ENCODE measurements at places on chromosomes 3 and 15.
A peak's percentile ranks its signal among the peaks of the same experiment; 100 is the strongest.

DNA sequence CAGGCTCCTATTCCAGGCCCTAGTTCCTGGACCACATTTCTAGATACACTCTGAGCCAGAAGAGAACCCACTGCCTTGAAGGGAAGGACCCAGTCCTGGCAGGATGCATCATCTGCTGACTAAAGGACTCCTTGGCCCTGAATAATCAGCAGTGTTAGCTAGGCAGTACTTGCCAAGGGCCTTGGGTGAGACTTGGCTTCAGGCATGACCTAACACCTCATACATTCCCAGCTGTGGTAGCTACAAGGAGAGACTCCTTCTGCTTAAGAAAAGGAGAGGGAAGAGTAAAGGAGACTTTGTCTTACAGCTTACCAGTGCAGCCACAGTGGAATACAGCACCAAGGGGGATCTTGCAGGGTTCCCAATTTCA lies 26.4 kb downstream of the PEAK1 start:
- DNase-seq = no peak

DNA sequence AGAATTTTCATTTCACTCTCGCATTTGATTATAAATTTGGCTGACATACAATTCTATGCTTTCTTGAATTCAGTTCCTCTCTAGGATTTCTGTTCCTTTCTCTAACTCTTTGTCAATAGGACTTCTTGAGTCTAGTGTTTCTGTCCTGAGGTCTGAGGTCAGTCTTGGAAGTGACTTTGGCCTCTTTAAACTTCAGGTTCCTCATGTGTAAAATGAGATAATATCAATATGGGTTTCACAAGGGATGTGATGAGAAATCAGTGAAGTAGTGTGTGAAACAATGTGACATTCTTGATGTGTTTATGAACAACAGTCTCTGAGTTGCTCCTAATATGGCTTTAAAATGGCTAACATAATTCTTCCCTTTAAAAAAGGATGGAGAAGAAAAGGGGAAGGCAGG lies 92.2 kb downstream of the SV2B start:
- DNase-seq = no peak

DNA sequence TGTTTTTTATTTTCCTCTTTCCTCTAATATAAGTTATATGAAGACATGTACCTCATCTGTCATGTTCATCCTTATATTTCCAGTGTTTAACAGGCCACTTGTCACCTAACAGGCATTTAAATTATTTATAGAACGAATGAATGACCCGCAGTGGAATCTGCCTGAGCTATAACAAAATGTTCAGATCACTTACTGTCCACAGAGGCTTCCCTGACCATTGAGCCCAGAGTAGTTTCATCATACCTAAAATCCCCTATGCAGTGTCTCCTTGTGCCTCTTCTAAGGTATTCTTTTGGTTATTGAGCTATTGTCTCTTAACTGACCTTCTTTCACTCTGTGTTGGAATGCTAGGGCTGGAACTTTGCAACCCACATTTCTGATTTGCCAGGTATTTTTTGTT lies 748.5 kb downstream of the NTRK3 start:
- no peak for DNase-seq

DNA sequence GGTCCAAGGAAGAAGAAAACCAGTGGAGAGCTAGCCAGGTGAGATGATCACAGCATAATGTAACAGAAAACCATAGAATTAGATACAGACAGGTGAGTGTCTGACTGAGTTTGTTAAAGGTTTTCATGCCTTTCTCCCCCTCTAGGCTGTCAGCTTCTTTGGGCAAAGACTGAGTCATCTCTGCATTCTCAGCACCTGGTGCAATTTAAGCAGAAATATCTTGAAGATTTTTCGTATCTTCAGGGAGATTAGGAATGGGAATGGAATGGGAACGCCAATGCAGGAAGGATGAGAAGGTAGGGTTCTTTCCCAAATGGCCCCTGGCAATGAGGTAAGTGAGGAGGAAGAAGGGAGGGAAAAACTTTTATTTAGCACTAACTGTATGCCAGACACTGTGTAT lies 122.0 kb upstream of the SLC7A14 start:
- no peak for DNase-seq

DNA sequence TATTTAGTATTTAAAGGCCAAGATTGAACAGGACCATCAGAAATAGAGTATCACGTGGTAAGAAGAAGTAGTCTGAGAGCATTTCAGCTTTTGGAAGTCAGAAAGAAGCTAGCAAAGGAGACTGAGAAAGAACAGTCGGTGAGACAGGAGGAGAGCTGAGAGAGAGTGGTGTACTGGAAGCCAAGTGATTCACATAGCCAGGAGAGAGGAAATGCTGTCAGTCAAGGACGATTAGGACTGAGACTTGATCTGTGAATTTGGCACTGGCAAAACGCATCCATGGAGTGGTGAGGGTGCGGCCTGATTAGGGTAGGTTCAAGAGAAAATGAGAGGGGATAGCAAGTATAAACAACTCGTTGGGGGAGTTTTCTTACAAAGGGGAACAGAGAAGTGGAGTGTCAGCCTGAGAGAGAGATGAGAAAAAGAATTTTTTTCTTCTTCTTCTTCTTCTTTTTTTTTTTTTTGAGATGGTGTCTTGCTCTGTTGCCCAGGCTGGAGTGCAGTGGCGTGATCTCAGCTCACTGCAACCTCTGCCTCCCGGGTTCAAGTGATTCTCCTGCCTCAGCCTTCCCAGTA lies 44.9 kb downstream of the CHD2 start:
- DNase-seq = no peak

DNA sequence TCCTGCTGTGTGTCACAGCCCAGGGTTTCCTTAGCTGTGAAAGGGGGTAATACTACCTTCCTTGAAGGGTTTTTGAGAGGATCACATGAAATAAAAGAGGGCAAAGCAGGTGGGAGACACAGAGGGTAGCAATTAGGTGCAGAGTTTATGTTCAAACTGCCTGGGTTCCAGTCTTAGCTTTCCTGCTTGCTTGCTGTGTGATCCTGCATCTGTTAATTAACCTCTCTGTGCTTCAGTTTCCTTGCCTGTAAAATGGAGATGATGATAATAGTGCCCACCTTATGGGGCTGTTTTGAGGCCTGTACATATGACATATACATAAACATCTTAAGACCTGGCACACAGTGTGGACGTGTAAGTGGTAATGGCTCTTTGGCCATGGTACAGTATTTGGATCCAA lies 35.0 kb downstream of the SPSB4 start:
- DNase-seq = no peak

GRCh38 chr3:196274585-196274984 lies 12.9 kb downstream of the PCYT1A start:
- peak; percentile 84 for DNase-seq

GRCh38 chr3:37668431-37668817 lies 193.3 kb upstream of the CTDSPL start:
- no peak for DNase-seq

DNA sequence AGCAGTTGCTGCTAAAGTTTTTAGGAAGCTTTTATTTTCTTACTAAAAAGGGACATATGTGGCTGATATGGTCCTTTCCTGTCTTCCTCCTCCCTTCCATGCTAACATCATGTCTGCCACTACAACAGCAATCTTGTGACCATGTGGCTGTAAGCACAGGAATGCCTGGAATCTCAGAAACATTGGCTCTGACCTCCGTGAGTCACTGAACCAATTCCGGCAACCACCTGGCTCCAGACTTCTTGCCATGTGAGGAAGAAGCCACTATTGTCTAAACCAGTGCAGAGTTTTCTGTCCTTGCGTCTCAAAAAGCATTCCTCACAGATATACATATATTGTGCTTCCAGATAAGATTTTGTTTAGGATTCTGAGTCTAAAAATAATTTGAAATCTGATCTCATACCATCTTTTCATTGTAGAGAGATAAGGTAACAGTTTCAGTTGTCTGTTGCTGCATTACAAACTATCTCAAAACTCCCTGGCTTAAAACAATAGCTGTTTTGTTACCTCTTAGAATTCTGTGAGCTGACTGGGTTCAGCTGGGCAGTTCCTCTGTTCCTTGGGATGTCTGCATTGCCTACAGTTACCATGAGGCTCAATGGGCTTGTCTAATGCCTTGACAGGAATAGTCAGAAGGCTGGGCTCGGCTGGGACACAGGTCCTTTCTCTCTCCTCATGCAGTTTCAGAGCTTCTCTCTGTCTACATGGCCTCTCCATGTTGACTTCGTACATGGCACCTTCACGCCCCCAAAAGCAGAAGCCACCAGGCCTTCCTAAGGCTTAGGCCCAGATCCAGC lies 77.3 kb upstream of the MAGI1 start:
- no peak for DNase-seq

DNA sequence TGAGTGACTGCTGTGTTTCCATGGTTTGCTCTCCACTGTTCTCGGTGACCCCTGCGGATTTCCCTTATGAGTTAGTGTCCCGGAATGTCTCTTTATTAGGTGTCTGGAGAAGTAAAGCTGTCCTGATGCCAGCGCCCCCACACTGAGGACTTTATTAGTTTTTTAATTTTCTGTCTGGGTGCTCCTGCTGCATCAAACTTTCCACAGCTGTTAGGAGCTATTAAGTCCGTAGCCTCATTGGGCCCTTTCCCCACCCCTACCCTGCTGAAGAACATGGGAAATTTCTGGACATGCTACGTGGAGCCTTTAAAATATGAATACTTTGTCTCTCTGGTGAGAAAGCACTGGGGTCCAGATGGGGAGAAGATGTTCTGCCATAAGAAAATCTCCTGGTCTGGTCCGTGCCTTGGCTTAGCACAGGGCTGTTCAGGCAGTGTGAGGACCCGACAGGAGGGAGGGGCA lies 161.7 kb upstream of the HES1 start:
- DNase-seq = no peak

- no peak for DNase-seq
These were observed 5.4 kb downstream of the IFT122 start for GRCh38 chr3:129445471-129445870.

DNA sequence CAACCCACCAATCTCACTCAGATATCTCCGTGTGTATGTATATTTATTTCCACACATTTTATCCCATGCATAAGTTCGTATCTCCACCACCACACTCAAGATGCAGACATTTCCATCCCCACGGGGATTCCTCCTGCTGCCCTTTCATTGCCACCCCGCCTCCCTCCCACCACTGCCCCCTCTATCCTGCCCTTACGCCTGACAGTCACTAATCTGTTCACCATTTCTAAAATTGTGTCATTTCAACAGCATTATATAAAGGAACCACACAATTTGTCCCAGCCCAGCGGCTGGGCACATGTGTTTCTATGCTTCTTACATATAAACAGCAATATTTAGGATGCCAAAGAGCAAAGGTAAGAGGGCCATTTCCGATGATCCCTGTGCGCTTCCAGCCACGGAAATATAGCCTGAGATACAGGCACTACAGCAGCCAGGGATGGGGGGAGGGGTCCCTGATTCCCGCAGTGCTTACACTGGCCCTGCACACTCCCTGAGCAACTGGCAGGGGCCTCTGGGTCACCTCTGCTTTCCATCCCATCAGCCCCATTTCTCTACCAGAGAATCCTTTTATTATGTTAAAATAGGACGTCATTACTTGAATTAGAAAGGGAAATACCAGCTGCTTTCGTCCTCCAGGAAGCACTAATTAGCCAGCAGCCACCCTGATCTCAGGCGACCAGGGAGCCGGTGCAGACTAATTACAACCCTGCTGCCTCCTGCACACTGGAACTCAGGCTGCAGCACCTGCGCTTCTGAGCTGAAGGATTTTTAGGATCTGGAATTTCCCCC lies 372.0 kb upstream of the ATP10A start:
- no peak for DNase-seq

- DNase-seq = no peak
These were observed 180.9 kb upstream of the TLE3 start for GRCh38 chr15:70278644-70279043.

GRCh38 chr15:58221591-58222241 lies 83.5 kb downstream of the AQP9 start:
- DNase-seq = no peak

- DNase-seq = no peak
These were observed 66.8 kb upstream of the BLM start for GRCh38 chr15:90650117-90650955.

DNA sequence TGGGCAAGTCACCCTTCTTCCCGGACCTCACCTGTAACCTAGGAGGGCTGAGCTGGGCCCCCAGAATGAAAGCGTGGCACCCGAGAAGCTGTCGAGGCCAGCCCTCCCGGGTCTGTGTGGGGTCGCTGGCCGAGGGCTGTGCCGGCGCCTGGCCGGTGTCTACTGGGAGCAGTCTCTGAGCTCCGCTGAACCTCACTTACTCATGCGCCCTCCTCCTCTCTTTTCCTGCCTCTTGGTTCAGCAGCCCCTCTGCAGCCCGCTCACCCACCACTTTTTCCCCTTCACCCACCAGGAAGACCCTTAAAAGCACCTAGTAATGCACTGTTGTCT lies 419 bp downstream of the HYKK start:
- DNase-seq = peak; percentile 33

DNA sequence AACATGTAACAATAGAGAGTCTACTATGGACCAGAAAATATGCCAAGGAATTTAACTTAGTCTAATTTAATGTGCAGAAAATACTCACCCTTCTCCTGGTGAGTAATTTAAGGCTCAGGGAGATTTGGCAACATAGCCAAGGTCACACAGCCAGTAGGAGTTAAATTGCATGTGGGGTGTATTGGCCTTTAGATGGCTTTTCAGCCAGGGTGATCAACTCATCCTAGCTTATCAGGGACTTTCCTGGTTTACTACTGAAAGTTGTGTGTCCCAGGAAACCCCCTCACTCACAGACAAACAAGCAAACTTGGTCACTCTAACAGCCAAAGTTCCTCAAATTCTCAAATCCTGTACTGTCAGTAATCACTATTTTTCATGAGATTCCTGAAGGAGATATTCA lies 2.6 kb upstream of the SLC9A9 start:
- no peak for DNase-seq

GRCh38 chr3:197432384-197433127 lies 123.2 kb downstream of the BDH1 start:
- no peak for DNase-seq

DNA sequence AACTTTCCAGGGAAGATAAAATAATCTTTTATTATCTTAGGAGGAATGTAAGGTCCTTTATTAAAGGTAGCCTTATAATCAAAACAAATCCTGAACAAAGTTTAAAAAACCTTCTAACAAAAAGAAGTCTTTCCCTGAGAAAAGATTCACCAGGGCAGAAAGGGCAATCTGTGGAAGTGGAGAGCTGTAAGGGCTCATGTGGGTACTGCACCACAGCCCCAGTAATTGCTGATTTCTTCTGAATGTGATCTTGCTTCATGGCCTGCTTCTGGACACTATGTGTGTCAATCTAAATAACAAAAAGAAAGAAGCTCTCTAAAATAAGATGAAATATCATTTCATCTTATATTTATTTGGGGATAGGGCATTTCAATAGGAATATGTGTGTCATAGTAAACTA lies 1501.6 kb downstream of the OTOL1 start:
- no peak for DNase-seq
